ENCODE measurements at places on chromosomes 5 and 9.

GRCh38 chr5:157222506-157223230 is 42.0 kb downstream of the ITK start:
- DNase-seq: peak; percentile 61

DNA sequence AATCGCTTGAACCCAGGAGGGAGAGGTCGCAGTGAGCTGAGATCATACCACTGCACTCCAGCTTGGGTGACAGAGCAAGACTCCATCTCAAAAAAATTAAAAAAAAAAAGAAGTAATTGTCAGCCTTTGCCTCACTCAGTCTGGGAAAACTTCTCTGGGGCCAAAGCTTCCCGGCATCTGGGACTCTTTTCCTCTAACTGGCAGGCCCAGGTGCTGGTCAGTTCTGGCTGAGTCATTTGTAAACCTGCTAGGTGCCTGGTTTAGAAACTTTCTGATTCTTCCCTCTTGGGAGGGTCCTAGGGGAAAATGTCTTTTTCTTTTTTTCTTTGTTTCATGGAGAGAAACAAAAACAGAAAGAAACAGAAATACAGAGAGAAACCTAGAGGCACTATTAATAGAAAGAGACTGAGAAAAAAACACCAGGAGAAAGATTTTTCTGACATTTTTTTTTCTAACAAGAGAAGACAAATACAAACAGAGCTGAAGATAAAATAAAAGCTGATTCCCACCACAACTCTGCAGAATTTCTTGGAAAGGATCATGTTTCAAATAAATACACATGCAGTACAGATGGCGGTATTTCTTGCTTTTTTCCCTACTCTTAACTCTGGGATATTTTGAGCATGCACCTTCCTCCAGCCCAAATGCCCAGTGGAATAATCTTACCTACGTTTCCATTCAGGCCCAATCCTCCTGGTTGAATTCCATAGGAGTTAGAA is 22.1 kb upstream of the UBAP2 start:
- no peak for DNase-seq

DNA sequence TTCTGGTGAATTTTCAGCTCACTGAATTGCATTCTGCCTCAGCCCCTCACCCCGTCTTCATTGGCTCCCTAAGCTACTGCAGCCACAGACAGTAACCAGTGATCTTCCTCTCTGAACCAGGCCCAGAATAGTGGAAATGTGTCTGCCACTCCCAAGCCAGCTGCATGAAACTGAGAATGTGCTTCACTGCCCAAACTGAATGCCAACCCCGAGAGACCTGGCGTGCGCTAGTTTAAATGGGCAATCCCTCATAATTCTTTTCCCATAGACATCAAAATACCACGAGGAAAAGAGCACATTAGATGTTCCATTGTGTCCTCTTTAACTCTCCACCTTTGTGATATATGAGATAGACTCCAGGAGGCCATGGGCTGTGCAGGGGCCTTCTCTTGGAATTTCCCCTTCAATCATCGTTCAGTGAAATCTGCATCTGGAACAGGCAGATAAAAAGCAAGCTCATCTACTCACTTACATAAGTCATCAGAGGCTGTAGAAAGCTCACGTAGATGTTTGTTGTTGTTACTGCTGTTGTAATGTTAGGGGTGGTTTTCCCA is 320.2 kb downstream of the NFIB start:
- no peak for DNase-seq

GRCh38 chr5:36885566-36886485 is 9.3 kb downstream of the NIPBL start:
- DNase-seq: no peak

DNA sequence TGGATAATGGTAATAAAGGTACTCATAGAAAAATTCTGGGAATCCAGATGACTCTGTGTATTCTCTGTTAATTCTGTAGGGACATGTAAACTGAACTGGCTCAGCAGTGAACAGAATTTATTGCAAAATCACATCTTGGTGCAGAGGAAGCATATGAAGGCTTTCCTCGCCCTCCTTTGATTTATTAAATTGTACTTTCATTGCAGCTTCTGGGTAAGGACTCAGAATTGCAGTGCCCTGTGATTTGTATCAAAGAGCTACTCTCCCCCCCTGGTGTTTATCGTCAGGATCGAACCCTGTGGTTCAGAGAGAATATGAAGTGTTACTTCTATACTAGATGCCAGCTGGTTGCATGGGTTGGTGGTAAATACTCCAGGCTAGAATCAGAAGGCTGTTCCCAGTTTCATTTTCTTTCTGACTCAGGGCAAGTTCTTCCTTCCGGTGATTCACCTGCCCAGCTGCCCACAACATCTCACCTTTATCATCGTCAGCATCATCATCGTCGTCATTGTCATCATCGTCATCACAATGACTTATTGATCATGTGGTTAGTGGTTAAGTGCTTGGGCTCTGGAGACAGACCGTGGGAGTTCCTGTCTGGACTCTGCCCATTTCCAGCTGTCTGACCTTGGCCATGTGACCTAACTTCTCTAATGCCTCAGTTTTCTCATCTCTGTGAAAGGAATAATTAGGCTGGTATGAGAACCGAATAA is 238.8 kb downstream of the ARHGAP26 start:
- DNase-seq: peak; percentile 67

GRCh38 chr9:137836831-137837241 is 40.7 kb upstream of the CACNA1B start:
- DNase-seq: no peak

- no peak for DNase-seq
Observed at GRCh38 chr9:101481261-101481660, 45.7 kb upstream of the ALDOB start.

DNA sequence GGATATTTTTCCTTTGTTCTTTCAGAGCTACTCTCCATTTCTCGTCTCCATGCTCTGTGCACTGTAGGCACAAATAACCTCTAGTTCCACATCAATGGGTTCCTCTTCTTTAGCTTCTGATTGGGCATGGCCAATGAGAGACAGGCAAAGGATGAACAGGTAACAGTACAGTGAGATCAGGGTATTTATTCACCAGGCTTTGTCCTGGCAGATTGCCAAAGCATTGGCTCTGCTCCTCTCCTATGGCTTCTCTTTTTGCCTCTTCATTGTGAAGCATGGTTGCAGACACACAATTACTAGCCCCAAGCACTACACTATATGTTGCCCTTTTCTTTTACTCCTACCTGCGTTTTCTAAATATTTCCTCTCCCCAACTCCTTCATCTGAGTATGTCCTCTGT is 215.1 kb upstream of the ARRDC3 start:
- no peak for DNase-seq

GRCh38 chr9:132578367-132578932 is 4.0 kb upstream of the BARHL1 start:
- no peak for DNase-seq

- no peak for DNase-seq
Observed at GRCh38 chr9:4228606-4229005, 71.3 kb downstream of the GLIS3 start.

GRCh38 chr9:117448066-117448465 is 33.2 kb upstream of the ASTN2 start:
- no peak for DNase-seq

- DNase-seq: no peak
Observed at GRCh38 chr5:157164521-157164920, 1.5 kb downstream of the GARIN3 start.

DNA sequence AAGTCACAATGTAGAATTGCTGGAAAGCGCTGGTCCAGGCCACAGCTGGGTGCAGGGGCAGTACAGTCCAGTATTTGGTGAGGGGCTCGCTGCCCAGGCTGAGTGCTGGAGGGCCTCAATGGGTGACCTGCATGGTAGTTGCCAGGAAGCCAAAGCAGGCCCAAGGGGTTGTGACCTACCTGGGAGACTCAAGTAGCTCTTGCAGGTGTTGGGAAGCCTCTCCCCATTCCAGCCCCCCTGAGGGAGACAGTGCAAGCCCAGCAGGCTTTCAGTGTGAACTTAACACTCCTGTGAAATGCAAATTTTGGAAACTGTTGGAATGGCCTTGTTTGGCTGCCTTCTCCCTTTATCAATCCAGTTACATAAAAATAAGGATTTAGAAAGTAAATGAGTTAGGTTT is 13.9 kb downstream of the KDM4C start:
- no peak for DNase-seq

- DNase-seq: no peak
Observed at GRCh38 chr9:113742878-113743277, 133.2 kb upstream of the ZNF618 start.

DNA sequence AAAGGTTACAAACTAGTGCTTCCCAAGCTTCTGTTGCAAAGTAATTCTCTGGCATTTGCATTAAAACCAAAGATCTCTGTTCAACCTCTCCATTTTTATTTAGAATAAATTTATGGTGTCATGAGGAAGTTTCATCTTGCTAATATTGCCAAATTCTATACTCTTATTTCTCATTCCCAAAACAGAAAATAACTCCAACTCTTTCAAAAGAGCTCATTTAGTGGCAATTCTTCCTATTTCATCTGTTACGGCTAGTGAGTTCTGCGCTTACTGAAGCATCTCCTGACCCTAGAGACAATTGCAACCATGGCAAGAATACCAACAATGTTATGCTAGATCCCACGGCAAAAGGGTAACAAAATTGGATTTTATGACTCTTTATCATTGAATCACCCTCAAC is 97.0 kb downstream of the HINT1 start:
- DNase-seq: no peak

DNA sequence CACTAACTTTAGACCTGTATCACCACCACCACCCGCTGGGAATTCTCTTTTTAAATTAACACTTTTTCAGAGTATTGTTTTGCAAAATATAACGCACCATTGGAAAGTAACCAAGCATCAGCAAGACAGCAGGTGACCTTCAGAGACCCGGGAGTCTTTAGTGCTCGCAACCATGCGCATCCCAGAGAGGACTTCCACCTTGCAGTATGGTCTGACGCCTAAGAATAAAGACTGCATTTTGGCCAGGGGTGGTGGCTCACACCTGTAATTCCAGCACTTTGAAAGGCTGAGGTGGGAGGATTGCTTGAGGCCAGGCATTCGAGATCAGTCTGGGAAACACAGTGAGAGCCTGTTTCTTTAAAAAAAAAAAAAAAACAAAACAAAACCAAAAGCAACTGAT is 113.8 kb downstream of the MED27 start:
- no peak for DNase-seq

- no peak for DNase-seq
Observed at GRCh38 chr9:18890372-18890771, 142.6 kb downstream of the SAXO1 start.

DNA sequence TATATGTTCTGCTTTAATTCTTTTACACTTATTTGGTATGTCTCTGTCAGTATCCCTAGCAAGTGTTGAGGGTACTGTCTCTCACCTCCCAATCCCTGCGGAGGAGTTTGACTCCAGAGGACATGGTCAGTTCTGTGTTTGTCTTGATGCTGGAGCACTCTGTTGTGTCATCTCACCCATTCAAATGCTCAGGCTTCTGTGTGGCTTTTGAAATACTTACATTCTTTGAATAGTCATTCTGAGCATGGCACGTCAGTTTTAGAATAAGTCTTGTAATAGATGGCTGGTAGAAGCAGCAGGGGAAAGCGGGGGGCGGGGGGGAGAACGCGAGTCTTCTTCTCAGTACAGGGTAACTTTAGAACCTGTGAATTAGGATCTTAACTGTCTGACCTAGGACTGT is 12.3 kb downstream of the MAST4 start:
- DNase-seq: no peak

- DNase-seq: no peak
Observed at GRCh38 chr5:22663134-22663533, 190.0 kb downstream of the CDH12 start.

DNA sequence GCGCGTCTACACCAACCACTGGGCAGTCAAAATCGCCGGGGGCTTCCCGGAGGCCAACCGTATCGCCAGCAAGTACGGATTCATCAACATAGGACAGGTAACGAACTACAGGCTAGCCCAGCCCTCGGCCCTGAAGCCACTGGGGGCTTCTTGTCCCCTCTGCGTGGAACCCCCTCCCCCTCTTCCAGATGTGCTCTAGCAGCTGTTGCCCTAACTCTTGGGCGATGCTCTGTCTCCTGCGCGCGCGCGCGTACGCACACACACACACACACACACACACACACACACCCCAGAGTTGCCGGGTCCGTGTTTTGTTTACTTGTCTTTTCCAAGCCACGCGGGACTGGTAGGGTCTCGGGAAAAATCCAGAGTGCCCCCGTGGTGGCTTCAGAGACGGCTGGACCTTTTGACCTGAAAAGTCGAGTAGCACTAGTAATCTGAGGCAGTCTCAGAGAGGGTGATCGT is 836 bp downstream of the PCSK5 start:
- no peak for DNase-seq

- no peak for DNase-seq
Observed at GRCh38 chr9:117739624-117740347, 35.6 kb downstream of the TLR4 start.

- no peak for DNase-seq
Observed at GRCh38 chr5:69331528-69332445, 814 bp downstream of the CCDC125 start.

DNA sequence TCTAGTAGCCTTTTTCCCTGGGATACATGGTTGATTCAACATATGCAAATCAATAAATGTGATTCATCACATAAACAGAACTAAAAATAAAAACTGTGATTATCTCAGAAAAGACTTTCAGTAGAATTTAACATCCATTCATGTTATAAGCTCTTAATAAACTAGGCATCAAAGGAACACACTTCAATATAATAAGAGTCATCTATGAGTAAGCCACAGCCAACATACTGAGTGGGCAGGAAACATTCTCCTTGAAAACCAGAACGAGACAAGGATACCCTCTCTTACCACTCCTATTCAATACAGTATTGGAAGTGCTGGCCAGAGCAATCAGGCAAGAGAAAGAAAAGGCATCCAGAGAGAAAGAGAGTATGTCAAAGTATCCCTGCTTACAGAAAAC is 239.9 kb downstream of the ATPSCKMT start:
- DNase-seq: no peak

- no peak for DNase-seq
Observed at GRCh38 chr5:111439473-111440075, 72.8 kb downstream of the STARD4 start.

DNA sequence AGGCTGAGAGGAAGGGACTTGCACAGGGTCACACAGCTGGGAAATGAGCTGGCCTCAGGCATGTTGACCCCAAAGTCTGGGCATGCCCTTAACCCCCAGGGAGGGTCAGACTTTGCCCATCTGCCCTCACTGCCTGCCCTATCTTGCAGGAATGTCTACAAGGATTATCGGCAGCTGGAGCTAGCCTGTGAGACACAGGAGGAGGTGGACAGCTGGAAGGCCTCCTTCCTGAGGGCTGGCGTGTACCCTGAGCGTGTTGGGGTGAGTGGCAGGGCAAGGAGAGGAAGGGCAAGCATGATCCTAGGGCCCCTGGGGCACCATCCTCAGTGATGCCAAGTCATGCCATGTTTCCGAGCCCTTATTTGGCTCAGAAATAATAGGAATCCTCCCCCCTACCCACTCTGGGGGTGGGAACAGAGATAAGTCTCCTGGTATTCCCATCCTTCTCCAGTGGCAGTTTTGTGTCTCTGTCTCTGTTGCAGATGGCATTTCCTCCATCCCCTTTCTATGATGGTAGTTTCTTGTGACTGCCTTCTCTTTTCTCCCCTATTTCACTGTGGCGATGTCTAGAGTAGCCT is 28.5 kb downstream of the GOLGA2 start:
- no peak for DNase-seq

DNA sequence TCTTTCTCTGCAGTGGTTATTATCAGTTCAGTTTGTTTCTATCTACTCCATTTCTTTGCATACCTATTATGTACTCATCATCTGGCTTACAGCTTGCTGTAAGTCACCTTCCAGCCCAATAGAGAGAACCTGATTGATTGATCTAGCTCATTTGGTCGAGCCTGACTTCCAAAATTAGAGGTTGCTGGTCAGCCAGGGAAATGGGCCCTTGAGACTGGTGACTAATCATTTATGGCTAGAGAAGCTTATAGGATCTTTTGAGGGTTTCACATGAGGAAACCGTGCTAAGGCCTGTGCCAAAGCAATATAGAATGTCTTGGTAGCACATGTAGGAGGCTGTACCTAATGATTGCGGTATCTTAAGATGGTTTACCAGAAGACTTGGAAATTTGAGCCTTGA is 5.8 kb downstream of the SREK1 start:
- DNase-seq: no peak
